ENCODE measurements at places on chromosomes 13 and 19. TPM values are rescaled to one million over a fixed set of nuclear protein-coding genes. Genes with fewer than 3 reads are reported as not detected.

COLGALT1 gene
- 104 TPM for total RNA-seq

MARK4 gene
- total RNA-seq = 21.2 TPM

IZUMO2 gene
- not detected for total RNA-seq

KDM4B gene
- total RNA-seq = 16.0 TPM

NAT14 gene
- total RNA-seq = 27.5 TPM

NPAS1 gene
- 0.37 TPM for total RNA-seq

CEACAM1 gene
- total RNA-seq = 0.78 TPM

APOC4 gene
- not detected for total RNA-seq

PLVAP gene
- not detected for total RNA-seq

LINGO3 gene
- total RNA-seq = 0.15 TPM

CBY2 gene
- total RNA-seq = not detected

FFAR3 gene
- not detected for total RNA-seq

SOX21 gene
- not detected for total RNA-seq

ZNF544 gene
- 51.8 TPM for total RNA-seq

SIGLECL1 gene
- not detected for total RNA-seq

ZNF611 gene
- 24.2 TPM for total RNA-seq

TMEM150B gene
- total RNA-seq = not detected

CEACAM21 gene
- total RNA-seq = 26.8 TPM

TEKTIP1 gene
- total RNA-seq = 1.0 TPM

ATCAY gene
- not detected for total RNA-seq

NBEA gene
- total RNA-seq = 0.24 TPM

ZNF558 gene
- total RNA-seq = 23.9 TPM

PABPC3 gene
- 0.97 TPM for total RNA-seq

POGLUT2 gene
- 13.5 TPM for total RNA-seq

FOSB gene
- total RNA-seq = 22.1 TPM

PRR20A gene
- total RNA-seq = not detected

PGLYRP1 gene
- total RNA-seq = not detected

PPP1R15A gene
- total RNA-seq = 67.1 TPM

PLPPR3 gene
- total RNA-seq = not detected

NR2C2AP gene
- 60.7 TPM for total RNA-seq

ZNF738 gene
- 8.3 TPM for total RNA-seq

COL4A1 gene
- total RNA-seq = not detected

PSG5 gene
- not detected for total RNA-seq

LILRB4 gene
- total RNA-seq = 0.69 TPM

EID2B gene
- total RNA-seq = 3.7 TPM

KASH5 gene
- total RNA-seq = 0.31 TPM

CACNA1A gene
- 0.20 TPM for total RNA-seq

GRK1 gene
- not detected for total RNA-seq

NUFIP1 gene
- total RNA-seq = 11.8 TPM

LGALS7B gene
- total RNA-seq = not detected

N4BP2L1 gene
- 15.1 TPM for total RNA-seq

SHISA2 gene
- total RNA-seq = not detected

B3GLCT gene
- total RNA-seq = 5.2 TPM
